Stimulated activated CD4-positive, alpha-beta T cell treated with anti-CD3 and anti-CD28 coated beads, Interleukin-1b, Interleukin-23, amount 100 ng/mL, for 48 hours (primary cell): ENCODE measurements at places on chromosomes 2 and 18.
A peak's percentile ranks its signal among the peaks of the same experiment; 100 is the strongest.

GRCh38 chr2:22904126-22904684, 480.8 kb upstream of the KLHL29 start:
- no peak for DNase-seq

- no peak for DNase-seq
Measured at GRCh38 chr2:207399301-207399700, 130.5 kb upstream of the CREB1 start.

- DNase-seq: no peak
Measured at GRCh38 chr2:135285391-135285790, 233.3 kb downstream of the RAB3GAP1 start.

- no peak for DNase-seq
Measured at GRCh38 chr18:61832858-61833257, 59.9 kb downstream of the RNF152 start.

GRCh38 chr2:159290289-159290907, 3.9 kb upstream of the WDSUB1 start:
- DNase-seq: no peak

DNA sequence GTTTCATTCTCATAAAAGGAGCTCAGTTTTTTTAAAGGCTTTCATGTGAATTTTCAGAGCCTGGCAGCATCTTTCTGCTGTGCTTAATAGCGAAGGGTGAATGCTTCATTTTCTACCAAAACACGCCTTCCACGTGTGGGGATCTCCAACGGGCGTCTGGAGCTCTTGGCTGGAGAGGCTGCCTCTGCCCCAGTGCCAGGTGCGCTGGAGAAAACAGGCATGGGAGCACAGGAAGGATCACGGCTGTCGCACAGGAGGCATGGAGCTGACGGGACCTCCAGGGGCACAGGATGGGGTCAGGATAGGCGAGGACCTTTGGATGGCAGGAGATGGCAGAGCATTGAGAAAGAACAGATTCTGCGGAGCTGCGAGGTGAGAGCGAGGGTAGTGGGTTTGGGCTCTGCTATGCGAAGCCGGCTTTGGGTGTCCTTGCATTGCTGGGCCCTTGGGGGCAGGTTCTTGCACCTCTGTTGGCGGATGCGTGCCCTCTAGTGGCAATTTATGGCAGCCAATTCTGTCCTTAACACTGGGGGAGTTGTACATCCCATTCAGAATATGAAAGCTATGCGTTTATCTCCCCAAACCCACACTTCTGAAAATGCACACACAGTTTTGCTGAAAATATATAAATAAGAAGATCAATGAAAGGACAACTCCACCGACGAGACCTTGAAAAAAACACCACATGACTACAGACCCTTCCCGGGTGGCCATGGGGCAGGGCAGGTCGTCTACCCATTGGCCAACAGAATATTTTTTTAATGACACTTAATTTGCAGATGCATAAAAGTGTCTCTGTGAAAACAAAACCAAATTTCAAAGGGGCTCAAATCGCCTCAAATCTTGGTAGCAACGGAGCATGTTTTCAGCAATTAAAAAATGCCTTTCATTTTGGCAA, 90.4 kb upstream of the SLC35G4 start:
- peak; percentile 56 for DNase-seq

DNA sequence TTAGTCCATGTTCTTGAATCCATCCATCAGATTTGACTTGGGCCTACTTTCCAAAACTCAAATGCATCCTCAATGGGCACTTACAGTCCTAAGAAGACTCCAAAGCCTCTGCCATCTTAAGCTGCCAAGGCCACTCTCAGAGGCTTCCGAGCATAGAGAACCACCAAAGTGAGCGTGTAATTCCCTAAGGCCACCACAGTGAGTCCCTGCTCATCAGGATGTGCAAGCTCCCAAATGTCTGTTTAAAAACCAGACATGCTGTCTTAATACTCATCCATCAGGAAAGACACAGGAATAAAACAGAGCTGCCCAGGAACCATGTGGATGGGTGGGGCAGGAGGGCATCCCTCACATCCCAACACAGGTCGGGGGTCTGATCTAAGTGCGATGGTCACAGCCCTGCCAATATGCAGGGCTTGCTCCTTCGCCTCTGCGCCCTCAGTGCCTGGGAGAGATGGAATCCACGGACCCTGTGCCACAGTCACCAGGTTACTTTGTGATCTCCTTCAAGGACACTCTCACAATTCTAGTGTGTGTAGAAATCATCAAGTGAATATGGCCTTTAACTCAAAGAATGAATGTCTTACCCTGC, 80.4 kb downstream of the POLR1A start:
- DNase-seq: no peak

DNA sequence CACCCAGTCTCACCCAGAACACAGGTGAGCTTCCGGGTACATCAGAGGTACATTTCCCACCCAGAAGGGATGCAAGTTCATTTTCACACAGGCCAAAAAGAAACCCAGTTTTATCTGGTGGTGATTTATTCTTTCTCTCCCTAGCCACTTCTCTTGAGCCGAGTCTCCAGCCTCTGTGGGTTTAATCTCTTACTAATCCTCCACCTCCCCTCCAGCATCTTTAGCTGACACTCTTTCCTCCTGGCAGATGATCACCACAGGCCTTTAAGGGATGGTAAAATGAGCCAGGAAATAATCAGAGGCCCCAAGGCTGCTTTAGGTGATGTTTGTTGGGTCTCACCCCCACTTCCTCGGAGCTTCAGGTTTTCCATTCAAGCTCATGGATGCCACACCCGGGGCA, 145.7 kb upstream of the DLX2 start:
- no peak for DNase-seq

GRCh38 chr18:56036741-56037140, 448.7 kb upstream of the TCF4 start:
- DNase-seq: no peak

DNA sequence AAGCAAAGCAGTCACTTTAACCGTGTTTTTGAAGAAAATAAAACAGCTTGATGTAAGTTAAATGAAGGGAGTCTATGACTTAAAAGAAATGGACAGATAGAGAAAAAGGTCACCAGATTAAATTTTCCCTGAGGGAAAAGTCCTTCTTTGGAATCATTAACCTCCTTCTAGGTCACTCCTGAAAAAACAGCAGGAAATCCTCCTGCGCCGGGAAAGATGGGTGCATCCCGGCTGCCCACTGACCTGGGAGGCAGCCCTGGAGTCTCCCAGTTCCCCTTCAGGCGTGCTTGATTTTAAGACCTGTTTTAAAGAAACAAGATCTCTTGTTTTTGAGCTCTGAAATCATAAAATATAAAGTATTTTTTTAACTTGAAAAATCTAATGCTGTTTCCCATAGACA, 18.4 kb upstream of the ZNF521 start:
- DNase-seq: no peak

DNA sequence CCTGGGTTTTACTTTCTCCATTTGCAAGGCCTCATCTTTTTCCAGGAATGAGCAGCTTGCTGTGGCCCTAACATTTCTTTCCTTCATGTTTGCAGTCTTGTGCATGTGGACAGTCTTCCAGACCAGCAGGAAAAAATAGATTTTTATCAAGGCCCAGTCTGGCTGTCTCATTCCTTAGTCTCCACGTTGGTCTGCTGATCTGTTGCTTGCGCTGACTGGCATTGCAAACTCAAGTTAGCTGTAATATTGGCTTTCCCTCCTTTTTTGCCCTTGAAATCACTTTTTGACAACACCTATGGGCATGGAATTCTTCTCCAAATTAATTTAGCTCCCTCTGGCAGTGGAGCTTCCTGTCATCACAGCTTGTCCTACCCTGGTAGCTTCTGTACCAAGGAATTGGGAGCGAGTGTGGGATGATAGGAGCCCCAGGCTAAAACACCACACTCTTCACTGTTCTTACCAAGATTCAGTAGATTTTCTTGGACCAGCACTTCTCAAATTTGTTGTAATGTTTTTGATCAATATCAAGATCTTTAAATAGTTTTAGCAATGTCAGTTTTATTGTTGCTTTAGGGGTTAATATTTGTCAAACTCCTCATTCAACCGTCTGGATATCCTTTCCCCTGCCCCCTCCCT, 48.2 kb downstream of the DIS3L2 start:
- no peak for DNase-seq

DNA sequence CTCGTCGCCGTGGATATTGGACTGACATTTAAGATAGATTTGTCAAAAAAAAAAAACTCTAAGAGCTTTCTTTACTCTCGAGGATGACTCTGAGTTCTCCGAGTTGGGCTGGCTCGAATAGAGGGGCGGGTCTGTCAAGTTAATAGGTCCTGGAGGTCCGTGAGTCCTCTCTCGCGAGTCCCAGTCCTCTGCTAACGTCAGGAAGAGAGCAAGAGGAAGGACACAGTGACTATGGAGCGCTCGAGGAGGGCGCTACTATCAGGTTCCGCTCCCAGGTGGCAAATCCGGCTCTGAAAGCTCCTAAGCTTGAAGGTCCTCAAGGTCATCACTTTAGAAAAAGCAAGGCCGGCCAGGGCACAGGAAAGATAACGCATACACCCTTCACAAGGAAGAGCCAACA, 404 bp upstream of the AKAIN1 start:
- DNase-seq: no peak

DNA sequence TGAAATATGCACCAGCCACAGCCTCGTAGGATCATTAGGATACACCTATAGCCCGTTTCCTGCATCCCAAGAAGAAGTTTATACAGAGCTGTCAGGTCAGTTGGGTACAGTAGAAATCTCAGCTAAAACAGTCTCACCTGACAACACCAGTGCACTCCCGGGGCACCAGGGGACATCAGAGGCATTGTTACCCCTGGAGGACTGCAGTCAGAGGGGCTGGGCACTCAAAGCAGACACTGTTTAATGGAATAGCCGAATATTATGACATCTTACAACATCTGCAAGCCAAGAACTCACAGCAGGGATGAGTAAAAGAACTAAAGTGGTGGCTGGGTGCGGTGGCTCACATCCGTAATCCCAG, 93.0 kb upstream of the ID2 start:
- no peak for DNase-seq

DNA sequence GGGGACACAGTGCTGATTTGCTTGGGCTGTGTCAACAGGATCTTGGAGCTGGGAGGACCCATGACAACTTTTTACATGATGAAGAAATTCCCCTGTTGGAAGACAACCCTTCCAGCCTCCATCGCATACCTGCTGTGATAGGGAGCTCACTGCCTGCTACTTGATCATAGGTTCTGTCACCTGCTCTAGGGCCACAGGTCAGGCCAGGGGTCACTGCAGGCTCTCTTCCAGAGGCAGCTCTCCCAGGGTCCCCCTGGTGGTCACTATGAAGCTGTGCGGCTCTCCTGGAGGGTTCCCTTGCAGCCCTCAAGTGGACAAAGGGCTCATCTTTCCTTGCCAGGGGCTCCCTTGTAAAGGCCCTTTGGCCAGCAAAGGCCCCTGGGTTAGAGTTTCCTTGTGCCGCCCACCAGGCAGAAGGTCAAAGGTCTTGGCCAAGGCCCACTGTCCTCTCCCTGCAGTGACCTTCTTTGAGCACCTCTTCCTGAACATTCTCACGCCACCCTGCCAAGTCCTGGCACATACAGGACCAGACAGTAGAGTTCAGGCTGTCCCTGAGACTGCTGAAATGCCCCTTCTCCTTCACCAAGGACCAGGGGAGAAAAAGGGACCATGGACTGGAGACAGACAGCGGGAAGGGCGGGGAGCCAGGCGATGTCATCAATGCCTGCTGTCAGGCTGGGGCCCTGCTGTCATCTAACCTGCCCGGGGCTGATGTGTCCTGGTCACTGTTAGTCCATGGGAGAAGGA, 345.1 kb downstream of the DYSF start:
- peak; percentile 11 for DNase-seq

GRCh38 chr2:198129609-198130008, 325.2 kb downstream of the PLCL1 start:
- DNase-seq: no peak

DNA sequence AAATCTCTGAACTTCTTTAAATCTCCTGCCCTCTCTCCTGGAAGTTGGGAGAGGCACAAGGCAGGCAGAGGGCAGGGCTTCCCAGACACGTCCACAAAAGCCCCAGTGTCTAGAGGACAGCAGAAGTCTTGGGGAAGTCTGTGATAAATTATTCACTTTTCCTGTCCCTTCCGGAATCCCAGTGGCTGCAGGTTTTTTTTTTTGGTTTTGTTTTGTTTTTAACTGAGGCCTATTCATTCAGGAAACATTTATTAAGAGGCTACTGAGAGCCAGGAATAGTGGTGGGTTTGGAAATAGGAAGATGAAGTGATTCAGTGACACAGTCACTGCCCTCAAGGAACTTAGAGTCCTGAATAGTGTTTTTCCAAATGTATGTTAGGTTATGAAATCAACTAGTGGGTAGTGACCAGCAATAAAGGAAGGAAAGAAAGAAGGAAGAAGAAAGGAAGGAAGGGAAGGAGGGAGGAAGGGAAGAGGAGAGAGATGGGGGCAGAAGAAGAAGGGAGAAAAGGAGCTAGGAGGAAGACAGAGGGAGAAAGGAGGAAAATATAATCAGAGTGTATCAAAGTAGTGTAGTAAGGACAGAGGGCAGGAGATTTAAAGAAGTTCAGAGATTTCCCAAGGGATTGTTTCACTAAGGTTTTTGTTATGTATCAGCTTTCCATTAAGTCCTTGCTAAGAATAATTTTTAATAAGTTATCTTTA, 98.9 kb upstream of the ZFP36L2 start:
- DNase-seq: no peak

DNA sequence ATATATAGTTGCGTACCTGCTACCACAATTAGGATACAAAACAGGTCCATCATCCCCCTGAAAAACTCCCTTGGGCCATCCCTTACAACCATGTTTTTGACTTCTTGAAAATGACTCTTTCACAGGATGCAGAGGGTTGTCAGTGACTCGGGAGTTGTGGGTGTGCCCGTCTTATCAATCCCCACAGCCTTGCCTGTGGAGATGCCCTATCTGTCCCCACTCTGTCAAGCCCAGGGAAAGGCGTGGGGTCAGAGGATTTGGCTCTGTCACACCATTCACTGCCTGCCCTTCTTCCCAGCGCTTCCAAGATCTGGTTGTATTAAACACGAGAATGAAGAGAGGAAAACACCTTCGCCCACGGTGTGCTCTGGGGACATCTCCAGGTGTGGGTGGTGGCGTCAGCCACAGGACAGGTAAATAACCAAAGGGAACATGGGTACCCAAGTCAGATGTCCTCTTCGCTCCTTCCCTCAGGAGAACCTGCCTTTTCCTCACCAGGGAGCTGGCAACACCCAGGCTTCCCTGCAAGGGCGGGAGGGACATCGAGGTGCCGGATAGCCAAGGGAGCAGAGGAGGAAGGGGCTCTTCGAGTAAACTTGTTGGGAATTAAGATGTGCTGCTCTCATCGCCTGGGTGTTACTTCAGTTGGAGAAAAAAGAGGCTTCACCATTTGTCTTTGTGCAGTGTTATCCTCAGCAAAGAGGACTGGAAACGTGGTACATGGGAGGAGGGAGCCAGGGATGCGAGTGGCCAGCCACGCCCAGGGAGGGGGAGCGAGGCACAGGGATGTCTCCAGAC, 100.3 kb downstream of the B3GNT2 start:
- DNase-seq: no peak

GRCh38 chr2:22690096-22690495, 694.9 kb upstream of the KLHL29 start:
- DNase-seq: no peak

GRCh38 chr2:121576263-121576662, 45.6 kb downstream of the RNU4ATAC start:
- DNase-seq: no peak

- DNase-seq: no peak
Measured at GRCh38 chr2:42756150-42756775, 7.7 kb downstream of the OXER1 start.

- DNase-seq: no peak
Measured at GRCh38 chr2:233654501-233654900, 17.2 kb upstream of the UGT1A9 start.

GRCh38 chr2:241103176-241103595, 1.1 kb upstream of the MTERF4 start:
- DNase-seq: no peak
